ENCODE measurements at places on chromosomes 16 and 17.

GRCh38 chr17:10771148-10771547 is 32.8 kb downstream of the TMEM238L start:
- no peak for DNase-seq

GRCh38 chr16:70754851-70755600 is 45.9 kb downstream of the VAC14 start:
- no peak for DNase-seq

GRCh38 chr17:73952082-73952479 is 251.4 kb upstream of the RPL38 start:
- DNase-seq: no peak

GRCh38 chr17:77408284-77408683 is 267.5 kb downstream of the SEC14L1 start:
- DNase-seq: no peak

DNA sequence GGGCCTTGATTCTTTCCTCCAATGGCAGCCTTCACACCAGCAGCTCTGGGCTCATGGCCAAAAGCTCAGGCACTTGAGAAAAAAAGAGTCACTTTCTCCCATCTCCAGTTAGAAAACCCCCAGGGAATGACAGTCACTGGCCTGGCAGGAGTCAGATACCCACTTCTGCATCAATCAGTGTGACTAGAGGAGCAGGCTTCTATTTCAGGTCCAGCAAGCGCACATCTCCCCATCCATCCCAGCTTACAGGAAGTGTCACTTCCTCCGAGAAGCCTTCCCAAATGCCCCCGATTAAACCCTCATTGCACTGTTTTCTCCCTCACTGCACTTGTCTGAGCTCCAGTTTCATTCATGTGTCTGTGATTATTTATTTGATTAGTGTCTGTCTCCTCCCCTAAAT is 30.4 kb upstream of the CCL1 start:
- no peak for DNase-seq

- DNase-seq: no peak
Measured at GRCh38 chr16:309476-309875, 26.5 kb downstream of the PDIA2 start.

DNA sequence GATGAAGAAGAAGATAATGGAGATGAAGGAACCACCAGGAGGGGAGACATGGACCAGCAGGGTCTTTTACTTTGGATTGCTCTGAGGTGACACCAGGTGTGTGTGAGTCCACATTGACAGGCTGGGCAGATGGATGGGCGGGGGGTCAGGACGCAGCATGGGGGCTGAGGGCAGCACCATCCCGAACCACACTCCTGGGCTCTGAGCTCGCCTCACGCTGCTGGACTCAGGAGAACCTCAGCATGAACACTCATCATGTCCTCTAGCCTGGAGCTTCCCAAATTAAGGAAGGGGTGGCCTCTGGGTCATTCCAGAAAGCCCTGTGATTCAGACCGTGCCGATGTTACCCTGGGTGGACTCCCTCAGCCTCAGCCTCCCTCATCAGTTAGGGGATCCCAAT is 50.4 kb upstream of the MAP3K14 start:
- no peak for DNase-seq

GRCh38 chr16:49455181-49455990 is 81.8 kb downstream of the C16orf78 start:
- DNase-seq: no peak

DNA sequence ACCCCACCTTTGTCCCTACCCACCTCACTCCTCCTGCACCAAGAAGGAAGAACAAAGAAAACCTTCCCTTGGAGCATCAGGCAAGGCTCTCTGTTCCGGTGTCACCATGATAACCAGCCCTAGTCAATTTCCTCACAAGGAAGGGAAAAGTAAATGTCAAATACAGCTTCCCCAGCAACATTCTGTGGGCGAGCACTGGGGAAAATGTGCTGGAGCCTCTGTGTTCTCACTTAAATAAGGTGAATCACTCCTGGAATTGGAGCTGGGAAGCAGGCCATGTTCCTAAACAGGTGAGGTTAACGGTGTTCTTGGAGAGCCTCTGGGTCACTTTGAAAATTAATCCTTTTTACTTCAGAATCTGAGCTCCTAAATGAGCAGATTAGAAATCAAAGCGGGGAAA is 427.9 kb upstream of the ERCC4 start:
- no peak for DNase-seq

DNA sequence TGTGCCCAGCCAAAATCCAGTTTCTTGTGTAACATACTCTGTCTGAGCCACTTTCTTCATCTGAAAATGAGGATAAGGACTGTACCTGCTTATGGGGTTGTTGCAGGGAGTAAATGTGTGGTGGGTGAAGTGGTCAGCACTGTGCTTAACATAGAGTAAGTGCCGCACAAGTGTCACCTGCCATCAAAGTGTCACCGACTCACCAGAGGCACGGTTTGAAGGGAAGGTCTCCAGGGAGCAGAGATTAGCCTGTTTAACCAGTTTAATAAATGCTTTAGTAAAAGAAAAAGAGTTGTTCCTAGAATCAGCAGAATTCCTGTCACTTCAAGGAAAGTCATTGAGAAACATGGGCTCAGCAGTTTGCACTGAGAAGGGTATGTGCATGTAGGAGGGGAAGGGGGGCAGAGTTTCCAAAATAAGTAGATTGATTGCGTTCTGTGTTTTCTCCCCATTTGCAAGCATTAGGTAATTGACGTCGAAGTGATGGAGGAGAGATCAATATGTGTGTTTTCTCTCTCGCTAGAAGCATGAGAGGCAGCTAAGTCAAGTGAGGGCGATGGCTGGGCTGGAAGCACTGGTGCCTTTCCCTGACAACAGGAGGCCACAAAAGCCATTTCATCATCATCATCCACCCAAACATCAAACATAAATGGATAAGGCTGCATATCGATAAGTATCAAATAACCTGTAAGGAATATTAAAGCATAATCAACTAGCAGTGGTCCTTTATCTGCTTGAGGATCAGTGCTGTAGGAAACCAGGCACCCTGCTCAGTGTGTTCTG is 19.1 kb downstream of the FAM20A start:
- DNase-seq: no peak

DNA sequence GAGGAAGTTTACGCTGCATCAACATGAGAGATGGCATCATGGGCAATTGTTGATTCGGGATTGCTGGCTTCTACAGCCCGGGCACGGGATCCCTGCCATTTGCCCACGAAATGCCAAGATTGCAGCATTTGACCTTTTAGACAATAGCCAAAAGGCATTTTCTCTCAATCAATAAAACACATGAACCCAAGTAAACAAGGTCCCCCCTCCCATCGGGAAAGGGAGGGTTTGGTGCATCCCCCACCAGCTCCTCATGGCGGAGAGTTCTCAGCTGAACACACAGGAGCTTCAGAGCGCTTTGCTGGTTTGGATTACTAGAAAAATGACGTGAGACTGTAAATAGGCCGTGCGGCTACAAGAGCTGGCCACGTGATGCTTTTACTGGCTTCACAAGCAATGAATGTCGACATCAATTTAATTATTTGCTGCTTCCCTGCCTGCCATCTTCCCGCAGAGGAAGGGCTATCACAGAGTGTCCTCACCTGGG is 147.6 kb downstream of the C16orf95 start:
- no peak for DNase-seq

- no peak for DNase-seq
Measured at GRCh38 chr17:17740615-17741348, 59.5 kb downstream of the RAI1 start.

DNA sequence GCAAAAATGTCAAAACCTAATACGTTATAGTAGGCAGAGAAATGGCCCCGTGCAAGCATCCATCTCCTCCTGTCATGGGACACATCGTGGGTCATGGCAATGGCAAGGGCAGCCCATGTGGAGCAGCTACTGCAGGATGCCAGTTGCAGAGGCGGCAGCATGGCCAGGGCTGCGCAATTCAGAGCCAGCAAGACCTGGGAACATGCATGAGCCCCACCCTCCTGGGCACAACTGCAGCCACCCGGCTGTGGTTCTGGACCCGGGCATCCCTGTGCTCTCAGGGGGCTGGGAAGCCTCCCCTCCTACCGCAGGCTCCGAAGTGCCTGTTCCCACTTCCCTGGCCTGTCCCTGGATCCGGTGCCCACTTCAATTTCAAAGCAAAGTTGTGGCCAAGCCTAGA is 203.6 kb downstream of the CPPED1 start:
- no peak for DNase-seq

DNA sequence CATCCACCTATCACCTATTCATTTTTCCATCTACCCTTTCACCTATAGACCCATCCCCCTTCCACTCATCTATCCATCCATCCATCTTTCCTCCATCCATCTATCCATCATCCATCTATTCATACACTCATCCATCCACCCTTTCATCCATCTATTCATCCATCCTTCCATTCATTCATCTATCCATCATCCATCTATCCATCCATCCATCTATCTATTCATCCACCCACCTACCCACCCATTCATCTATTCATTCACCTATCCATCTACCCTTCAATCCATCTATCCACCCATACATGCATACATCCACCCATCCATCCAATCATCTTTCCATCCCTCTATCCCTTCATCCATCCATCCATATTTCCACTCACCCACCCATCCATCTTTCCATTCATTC is 63.3 kb downstream of the C17orf67 start:
- DNase-seq: no peak

DNA sequence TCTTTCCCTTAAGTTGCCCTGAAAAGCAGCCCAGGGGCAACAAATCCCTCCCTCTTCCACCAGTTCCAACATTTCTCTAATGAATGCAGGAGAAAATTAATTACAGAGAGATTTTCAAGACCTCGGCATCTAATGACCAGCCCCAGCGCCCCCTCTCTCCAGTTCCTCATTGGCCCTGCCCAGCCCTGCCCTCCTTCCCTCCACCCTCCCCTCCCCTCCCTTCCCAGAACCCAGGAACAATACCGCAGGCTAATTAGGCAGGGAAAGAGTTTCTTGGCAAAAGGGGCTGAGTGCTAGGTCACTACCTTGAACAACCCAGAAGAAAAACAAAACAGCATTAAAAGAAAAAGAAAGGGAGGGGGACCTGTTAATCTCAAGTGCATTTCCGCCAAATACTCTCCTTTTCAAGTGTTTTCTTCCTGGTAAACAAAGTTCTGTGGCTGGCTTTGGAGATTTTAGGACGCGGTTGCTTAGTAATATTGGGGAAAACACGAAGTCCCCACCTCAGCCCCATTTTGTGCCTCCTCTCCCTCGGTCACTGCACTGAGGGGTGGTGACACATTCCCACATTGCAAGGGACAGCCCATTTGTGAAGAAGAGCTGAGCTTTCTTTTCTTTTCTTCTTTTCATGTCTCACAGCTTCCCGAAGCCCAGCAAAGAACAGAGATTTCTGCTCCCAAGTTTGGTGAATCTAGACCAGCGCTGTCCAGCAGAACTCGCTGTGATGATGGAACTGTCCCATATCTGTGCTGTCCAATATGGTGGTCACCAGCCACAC is 215.4 kb downstream of the SOX9 start:
- DNase-seq: no peak

GRCh38 chr16:72426386-72426785 is 254.4 kb upstream of the PMFBP1 start:
- no peak for DNase-seq

DNA sequence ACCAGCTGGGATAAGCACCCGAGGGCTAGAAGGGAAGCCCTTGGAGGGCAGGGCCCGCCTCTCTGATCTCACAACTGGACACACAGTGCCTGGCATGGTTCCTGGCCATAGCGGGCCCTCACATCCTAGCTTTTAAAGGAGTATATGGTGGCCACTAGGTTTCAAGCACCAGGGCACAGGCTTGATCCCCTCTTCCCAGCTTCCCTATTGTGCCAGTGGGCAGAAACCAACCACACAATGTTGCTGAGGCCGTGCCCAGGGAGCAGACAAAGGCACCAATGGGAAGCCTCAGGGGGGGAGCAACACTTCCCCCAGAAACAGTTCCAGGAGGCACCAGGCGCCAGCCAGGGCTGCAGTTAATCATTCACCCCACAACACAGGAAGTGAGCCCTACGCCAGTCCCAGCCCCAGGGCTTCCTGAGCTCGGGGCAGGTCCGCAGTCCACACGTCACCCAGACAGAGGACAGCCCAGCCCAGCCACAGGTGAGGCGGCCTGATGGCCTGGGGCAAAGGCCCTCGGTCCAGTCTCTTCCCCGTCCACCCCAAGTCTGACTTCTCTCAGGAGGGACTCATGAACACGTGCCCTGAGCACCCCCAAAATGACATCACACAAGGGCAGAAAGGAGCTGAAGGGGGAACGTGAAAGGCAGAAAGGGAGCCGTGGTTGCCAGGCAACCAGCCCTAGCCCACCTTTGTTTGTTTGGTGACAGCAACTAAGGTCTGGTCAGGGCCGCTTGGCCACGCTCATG is 12.8 kb downstream of the SMIM5 start:
- DNase-seq: no peak

GRCh38 chr16:57069053-57069452 is 23.3 kb upstream of the CPNE2 start:
- no peak for DNase-seq

GRCh38 chr17:72334205-72334604 is 213.4 kb downstream of the SOX9 start:
- DNase-seq: no peak

- no peak for DNase-seq
Measured at GRCh38 chr16:53266156-53266555, 168.1 kb upstream of the RBL2 start.

DNA sequence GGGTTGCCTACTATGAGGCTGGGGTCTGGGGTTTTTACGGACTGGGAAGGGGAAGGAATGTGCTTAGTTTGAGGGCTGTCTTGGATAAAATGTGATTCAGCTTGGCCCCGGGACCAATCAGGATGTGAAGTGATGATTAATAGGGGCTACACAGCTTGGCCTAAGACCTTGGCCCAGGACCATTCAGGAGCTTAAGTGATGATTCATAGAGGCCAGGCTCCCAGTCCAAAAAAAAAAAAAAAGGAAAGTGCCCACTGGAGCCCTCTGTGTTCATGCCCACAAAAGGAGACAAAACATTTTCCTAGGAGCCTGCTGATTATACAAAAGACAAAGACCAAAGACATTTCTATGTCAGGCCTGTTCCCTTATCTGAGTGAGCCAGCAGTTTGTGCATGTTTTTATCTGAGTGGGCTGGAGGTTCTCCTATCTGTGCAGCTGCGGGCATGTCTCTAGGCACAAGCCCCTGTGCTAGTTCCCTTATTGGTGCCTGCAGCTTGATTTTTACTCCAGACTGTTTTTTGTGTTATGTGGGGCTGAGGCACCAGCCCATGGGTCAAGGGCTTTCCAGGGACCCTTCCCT is 898.2 kb upstream of the GOT2 start:
- no peak for DNase-seq

- DNase-seq: no peak
Measured at GRCh38 chr16:50195276-50195675, 42.2 kb downstream of the TENT4B start.

- DNase-seq: no peak
Measured at GRCh38 chr17:72365857-72366414, 245.1 kb downstream of the SOX9 start.

GRCh38 chr16:72013389-72013788 is 4.8 kb downstream of the DHODH start:
- DNase-seq: no peak

- no peak for DNase-seq
Measured at GRCh38 chr17:48617471-48618255, 2.6 kb upstream of the HOXB8 start.

GRCh38 chr16:74608944-74609343 is 2.0 kb upstream of the GLG1 start:
- DNase-seq: no peak

- no peak for DNase-seq
Measured at GRCh38 chr16:85984947-85985451, 86.0 kb downstream of the IRF8 start.

- no peak for DNase-seq
Measured at GRCh38 chr17:54813896-54814295, 86.8 kb upstream of the TOM1L1 start.
